Activated naive CD8-positive, alpha-beta T cell treated with anti-CD3 and anti-CD28 coated beads for 36 hours (primary cell): ENCODE measurements at places on chromosomes 7 and 10. TPM values are rescaled to one million over a fixed set of nuclear protein-coding genes. Genes with fewer than 3 reads are reported as not detected.

Gene ADCYAP1R1
- not detected for total RNA-seq

Gene NXPH1
- total RNA-seq = not detected

Gene ANKRD30A
- total RNA-seq = not detected

Gene NEUROG3
- 0.20 TPM for total RNA-seq

GRCh38 chr10:498760-499435, 190.6 kb downstream of the DIP2C start:
- H3K36me3 ChIP-seq = no peaks in the 10 kb centered on the region
- peaks cover 18% of the 10 kb centered on the region for H3K4me1 ChIP-seq
- no peak overlapping the region for H3K27ac ChIP-seq
